ENCODE measurements at places on chromosomes 5 and 9.

DNA sequence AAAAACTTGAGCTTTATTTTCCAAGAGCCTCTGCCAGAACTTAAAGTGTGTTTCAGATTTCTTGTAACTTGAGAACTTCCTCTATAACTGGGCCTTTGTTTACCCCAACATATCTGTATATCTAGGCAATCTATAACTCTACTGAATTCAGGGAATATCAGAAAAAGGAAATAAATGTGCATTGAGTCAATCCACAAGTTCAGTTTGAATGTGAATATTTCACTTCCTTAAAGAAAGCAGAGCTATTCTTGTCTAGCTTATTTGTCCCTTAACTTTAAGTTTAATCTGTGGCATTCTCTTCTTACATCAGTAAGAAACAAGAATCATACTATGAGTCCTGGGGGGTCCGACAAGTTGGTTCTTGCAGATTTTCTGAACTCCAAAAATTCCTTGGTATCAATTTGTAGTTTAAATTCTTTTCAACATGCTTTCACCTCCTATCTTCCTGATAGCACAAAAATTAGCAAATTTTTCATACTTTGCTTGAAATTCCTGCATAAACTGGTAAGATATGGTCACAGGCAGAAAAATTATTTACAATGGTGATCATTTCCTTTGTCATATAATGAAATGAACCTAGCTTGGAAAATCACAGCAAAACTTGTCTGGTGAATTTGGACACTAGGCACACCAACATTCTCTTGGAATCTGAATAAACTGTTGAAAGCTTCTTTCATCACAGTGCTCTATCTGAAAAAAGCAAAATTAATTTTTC, 19.8 kb upstream of the ITGA1 start:
- peak; percentile 70 for DNase-seq

DNA sequence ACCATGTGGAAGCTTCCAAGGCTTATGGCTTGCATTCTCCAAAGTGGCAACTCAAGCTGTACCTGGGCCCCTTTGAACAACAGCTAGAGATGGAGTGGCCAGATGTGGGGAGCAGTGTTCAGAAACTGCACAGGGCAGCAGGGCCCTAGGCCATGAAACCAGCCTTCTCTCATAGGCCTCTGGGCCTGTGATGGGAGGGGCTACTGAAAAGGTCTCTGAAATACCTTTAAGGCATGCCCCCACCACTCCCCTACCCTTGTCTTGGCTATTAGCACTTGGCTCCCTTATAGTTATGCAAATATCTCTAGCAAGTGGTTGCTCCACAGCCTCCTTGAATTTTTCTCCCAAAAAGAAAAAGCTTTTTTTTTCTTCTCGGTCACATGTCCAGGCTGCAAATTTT, 1014.6 kb downstream of the DTWD2 start:
- no peak for DNase-seq

DNA sequence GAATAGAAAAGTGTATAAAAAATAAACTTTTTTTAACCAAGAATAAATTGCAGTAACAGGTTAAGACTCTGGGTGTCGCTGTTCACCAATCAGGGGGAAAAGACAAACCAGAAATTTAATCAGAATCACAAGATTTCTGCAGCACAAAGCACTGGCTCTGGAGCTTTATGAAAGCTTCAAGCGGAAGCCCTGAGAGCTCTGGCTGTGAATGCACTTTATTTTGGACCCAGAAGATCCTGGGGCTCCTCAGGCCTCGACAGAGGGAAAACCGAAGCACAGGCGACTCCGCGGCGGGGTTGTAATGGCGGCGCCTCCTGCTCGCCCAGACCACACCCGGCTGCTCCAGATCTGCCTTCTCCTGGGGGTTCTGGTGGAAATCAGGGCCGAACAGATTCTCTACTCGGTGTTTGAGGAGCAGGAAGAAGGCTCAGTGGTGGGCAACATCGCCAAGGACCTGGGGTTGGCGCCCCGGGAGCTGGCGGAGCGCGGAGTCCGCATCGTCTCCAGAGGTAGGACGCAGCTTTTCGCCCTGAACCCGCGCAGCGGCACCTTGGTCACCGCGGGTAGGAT, at the start of gene PCDHGA4:
Gene PCDHGA4, plus strand, starts transcription at position 122 of the 570 bp plus-strand sequence. Its CDS starts 87 bp downstream, at position 209.
- DNase-seq: no peak

- DNase-seq: peak; percentile 45
Measured at GRCh38 chr5:170745481-170746071, 37.9 kb upstream of the GABRP start.

DNA sequence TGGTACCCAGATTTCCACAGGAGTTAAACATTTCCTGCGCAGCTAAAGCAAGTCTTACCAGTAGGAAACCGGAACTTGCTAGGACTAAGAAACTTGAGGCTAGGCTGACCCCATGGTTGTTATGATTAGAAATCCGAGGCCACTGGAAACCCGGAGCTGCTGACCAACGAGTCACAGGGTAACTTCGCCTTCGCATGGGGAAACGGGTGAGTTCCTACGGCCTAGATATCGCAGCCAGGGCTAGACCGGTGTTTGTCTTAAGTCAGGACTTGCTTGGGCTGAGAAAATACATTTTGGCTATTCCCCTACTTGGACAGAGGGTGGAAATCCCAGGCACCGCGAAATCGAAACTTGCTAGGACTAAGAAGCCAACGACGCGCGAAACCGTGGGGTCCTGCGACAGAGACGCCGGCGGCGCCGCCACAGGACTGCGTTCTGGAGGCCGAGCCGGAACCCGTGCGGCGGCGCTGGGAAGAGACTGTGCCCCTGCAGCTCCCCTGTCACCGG, 1.6 kb upstream of the ANXA2R start:
- DNase-seq: peak; percentile 80

DNA sequence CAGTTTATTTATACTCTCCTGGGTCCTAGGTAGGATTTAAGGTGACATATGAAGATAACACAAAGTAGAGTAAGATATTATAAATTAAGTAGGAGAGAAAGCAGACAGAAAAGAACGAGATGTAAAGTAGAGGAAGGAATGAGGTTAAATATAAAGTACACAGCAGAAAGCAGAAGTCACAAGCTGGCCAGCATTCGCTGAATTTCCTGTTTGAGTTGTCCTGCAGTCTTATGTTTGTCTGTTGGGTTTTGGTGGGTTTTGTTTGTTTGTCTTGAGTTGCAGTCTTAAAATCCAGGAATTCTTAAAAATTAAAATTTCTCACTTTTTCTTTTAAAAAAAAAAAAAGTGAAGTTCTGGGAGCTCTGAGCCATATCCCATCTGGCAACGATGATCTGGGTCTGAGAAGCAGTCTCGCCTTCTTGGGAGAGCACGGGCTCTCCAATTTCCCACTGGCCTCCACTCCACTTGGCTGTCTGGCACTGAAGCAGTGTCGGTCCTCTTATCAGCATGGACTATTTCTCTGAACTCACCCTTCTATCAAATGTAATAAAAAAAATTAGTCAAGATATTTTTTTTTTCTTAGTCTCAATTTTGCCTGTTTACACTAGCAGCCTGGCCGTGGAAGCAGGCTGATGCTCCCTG, 2.0 kb downstream of the S100Z start:
- DNase-seq: no peak

DNA sequence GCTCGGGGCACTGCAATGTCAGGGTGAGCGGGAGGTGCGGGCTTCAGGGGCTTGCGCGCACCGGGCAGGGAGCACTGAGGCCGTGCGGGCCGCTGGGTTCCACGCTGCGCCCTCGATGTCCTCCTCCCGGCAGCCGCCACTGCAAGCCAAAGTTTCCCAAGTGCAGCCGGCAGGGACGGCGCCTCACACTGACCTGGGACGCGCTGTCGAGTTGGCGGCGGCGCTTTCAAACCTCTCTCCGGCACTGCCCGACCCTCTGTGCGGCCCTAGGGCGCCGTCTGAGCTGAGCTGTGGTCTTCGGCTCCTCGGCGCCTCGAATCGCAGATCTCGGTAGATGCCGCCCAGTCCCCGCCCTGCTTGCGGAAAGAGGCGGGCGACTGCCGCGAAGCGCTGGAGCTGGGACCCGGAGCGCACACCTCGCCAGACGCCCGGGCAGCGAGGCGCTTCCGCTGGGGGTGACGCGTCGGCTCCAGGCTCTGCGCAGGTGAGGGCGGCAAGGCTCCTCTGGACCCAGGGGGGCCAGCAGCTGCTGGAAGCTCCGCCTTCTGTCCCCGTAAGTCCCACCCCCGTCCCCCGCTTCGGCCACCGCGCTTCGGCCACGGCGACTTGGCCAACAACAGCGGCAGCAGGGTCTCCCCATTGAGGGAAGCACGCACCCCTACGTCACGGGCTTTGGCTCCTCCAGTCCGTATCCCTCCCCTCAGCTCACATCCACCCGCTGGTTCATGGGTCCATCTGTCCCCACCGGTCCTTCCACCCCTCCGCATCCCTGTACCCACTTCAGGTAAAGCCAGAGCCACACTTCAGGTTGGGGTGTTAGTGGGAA, at the start of gene ANKRD34B:
Gene ANKRD34B, minus strand, starts transcription at position 320 of the 826 bp plus-strand sequence. CDS start 10,261 bp downstream, outside the sequence.
- no peak for DNase-seq

- DNase-seq: no peak
Measured at GRCh38 chr9:92414566-92414965, 9.7 kb downstream of the OMD start.

GRCh38 chr5:113157886-113158285, 181.3 kb downstream of the DCP2 start:
- no peak for DNase-seq

- DNase-seq: no peak
Measured at GRCh38 chr5:38307845-38308244, 49.5 kb downstream of the EGFLAM start.

DNA sequence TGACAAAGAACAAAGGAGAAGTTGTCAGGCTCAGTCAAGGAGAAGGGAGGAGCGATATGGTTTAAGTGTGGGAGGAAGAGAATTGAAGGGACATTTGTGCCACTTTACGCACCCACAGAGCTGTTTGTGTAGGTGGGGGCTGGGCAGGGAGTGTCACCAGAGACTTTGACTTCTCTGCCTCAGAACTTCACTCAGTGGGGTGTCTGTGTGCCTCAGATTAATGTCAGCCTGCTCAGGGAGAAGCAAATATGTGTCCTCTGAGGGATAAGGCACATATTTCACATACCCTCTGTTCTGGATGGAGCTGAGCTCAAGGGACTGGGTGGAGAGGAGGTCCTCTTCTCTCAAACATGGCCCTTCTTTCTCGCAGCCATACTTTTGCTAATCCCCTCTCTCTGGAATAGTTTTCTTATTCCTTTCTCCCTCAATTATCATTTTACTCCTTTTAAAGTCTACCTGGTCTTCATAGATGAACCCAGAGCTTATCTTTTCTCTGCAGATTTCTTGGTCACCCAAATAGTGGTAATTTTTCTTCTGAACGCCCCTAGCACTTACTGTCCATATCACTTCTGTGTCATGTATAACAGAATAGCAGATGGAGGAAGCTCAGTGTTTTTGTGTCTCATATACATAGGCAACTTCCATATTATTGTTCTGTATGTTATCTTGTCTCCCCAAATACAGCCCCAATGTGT, 77.0 kb downstream of the IQGAP2 start:
- no peak for DNase-seq

DNA sequence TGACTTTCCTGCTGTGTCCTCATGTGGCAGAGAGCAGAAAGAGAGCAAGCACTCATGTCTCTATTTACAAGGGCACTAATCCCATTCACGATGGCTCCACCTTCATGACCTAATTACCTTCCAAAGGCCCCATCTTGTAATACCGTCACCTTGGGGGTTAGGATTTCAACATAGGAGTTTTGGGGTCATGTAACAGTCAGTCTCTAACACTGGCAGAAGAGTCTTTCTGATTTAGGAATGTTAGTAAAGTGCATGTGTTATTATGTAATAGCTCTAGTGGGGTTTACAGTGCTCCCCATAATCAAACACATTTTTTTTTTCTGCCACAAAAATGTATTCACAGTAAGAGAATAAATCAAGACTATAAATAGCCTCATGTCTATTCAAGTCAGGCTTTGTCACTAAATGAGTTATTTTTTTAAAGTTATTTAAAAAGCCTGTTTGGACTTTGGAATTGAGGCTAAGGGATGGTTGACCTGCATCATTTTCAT, 19.1 kb downstream of the GALNT10 start:
- no peak for DNase-seq

DNA sequence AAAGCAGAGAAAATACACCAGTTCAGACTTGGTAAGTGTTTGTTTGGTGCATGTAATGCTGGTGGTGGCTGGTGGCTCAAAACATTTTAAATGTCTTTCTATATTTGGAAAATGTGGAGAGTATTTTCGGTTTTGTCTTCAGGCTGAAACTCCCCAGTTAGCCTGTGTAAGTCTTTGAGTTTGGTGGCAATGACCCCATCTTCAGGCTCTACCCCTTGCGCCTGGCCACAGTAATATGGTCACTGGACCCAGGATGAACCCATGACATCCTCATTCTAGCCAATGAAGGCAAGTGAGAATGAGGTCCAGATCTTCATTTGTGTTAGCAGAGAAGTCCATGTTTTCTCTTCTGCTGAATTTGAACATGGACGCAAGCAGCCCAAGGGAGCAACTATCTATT, 422.6 kb downstream of the BRINP1 start:
- DNase-seq: no peak

GRCh38 chr5:1498623-1499416, 24.9 kb downstream of the LPCAT1 start:
- DNase-seq: no peak

DNA sequence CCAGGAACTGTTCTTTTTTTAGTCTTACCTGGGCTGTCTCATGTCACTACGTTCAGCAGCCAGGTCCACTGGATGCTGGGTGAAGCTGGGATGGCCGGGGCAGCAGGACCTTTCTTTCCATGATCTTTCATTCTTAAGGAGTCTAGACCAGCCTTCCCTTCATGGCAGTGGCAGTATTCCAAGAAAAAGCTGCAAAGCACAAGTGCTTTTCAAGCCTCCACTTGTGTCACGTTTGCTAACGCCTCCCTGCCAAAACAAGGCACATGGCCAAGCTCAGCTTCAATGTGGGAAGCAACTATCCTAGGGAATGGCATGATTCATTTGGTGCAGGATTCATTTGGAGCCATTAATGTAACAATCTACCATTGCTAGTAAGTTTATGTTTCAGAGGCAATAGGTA, 94.8 kb downstream of the RCL1 start:
- no peak for DNase-seq

- DNase-seq: peak; percentile 95
Measured at GRCh38 chr5:149063017-149063687, at the start of gene SH3TC2. Gene SH3TC2 (minus strand): TSS chr5:149063062. CDS start chr5:149063022, 40 bp downstream.

DNA sequence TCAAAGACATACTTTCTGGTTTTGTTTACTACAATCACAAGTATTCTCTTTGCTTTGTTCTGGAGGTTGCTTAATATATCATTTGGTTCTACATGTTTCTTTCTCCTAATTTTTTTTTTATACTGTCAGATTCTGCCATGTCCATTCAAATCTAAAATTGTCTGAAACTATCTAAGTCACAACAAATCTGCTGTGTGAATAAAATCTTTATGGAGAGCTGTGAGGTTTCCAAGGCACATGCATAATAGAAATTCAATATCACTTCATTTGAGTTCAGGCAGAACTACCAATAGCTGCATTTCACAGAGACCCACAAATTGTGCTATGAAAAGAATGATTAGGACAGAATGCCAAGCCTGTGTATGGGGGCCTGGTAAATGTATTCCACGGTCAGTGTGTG, 346.9 kb upstream of the ARRDC3 start:
- no peak for DNase-seq
